Suppressor macrophage treated with lipopolysaccharide for 4 hours (primary cell): ENCODE measurements at places on chromosomes 11 and 22.

- no peak for DNase-seq
Measured at GRCh38 chr11:9617940-9618339, 44.5 kb downstream of the WEE1 start.

DNA sequence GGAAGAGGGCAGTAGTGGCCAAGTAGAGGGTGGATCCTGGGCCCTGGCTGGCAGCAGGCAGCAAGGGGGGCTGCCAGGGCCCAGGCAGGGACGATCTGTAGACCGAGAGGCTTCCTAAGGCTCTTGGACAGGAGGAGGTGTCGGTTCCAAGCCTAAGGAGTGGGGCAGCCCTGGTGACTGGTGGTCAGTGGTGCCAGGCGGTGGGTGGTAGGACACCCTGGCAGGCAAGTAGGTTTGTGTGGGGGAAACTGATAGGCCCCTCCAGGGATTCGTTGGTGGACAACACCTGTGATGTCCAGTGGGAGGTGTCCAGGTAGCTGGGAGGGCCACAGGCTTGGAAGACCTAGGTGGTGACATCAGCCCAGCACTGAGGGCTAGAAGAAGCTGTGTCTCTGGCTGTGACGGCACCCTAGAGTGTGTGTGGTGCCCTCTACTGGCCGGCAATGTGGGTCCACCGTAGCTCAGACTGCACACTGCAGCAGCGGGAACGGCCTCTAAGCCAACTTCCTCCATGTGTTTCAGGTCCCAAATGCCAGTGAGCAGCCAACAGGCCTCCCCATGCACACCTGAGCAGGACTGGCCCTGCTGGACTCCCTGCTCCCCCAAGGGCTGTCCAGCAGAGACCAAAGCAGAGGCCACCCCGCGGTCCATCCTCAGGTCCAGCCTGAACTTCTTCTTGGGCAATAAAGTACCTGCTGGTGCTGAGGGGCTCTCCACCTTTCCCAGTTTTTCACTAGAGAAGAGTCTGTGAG is 9.4 kb upstream of the SAMM50 start:
- DNase-seq, result peak; percentile 82

DNA sequence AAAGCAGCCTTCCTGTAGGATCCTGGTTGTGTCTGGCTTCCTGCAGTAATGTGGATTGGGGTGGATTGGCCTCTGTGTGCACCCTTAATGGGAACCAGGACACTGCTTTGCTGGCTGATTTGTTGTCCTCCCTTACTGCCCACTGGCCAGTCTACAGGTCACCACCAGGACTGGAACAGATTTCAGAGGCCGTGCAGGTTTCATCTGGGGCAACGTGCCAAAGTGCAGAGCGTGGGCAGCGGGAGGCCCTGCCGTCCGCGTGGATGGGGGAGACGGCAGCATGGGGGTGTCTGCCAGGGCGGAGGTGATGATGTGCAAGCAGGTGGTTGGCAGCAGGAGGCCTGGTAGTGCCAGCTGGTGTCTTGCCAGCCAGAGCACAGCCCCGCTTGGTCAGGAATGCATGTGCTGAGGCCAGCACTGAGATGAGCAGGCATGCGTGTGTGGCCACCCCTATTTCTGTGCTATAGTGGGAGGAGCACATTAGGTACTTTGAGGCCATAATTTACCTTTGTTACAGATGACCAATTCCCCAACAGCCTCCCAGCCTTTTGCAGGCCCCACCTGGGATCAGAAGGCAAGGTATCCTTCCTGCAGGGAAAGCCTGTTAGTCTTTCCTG is 24.3 kb downstream of the BCR start:
- DNase-seq, result no peak

GRCh38 chr11:30446520-30446919 is 123.6 kb downstream of the ARL14EP start:
- no peak for DNase-seq

DNA sequence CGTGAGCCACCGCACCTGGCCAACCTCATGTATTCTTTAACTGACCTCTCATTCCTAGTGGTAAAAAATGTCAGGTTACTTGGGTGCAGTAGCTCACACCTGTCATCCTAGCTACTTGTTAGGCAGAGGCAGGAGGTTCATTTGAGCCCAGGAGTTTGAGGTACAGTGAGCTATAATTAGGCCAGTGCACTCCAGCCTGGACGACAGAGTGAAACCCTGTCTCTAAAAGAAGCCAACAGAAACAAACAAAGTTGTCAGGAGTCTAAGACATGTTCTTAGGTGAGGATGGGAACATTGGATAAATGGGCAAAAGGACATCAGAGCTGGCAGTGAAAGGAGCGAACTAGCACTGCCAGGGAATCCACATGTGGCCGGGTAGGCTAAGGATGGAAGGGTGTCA is 18.1 kb downstream of the MADD start:
- no peak for DNase-seq

GRCh38 chr11:86523738-86524619 is 148.4 kb downstream of the ME3 start:
- DNase-seq, result no peak

DNA sequence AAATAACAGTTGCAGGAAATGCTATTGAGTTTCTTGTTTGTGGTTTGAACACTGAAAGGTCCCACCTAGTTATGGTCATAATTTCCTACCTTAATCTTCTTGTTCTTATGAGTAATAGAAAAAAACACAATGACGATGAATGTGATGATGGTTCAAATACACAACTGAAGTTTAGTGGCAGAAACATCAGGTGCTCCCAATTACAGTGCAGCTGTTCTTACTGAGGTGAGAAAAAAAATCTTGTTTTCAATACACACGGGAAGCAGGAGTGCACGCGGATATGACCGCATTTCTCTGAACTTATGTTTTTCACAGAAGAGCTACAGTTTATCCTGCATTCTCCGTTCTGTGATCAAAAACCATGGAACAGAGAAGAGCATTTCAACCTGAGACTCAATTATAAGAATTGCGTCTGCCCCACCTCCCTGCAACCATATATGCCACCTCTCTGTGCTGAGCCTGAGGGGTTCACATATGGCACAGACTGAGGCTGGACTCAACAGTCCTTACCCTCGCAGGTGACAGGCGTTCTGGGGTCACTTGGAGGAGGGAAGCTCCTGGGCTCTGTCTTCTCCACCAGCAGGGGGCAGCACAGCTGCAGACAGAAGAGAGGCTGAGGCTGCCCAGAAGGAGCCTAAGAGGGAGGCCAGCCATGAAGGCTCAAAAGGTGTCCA is 99.7 kb upstream of the IGLL5 start:
- peak; percentile 85 for DNase-seq

DNA sequence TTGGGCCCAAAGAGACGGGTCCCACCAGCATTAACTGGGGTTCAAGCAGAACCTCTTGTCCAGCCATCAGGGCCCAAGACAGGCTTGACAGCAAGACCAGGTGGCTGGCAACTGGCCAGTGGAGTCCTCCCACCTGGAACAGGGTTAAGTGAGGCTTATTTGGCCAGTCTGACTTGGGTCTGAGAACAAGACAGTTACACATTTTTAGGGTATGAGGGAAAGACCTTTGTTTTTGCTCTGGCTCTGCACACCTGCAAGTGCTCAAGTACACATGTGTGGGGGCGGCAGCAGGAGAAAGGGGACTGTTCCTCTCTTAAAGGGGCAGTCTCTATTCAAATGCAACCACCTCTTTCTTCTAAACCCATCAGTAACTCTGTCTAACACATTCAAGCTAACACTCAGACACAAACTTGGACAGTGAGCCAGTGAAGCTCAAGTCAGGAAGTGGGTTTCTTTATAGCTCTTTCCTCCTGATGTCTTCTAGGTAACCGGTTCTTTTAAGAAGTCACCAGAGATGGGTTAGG is 116.2 kb downstream of the ETS1 start:
- no peak for DNase-seq

GRCh38 chr11:100905684-100906083 is 218.6 kb downstream of the ARHGAP42 start:
- no peak for DNase-seq

DNA sequence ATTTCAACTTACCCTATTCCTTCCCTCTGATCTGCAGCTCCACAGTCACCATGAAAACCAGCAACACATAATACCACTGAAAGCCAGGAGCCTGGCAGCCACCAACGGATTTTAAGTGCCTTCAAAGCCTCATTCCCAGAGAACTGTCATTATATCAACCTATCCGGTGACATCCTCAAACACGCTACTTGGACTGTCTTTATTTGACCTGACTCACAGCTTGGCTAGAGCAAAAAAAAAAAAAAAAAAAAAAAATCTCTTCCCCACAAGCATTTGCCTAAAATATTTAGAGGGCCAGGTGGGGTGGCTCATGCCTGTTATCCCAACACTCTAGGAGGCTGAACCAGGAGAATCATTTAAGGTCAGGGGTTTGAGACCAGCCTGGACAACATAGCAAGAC is 32.4 kb upstream of the ARHGAP32 start:
- no peak for DNase-seq

GRCh38 chr22:20783844-20784723 is 10.2 kb downstream of the SERPIND1 start:
- DNase-seq, result peak; percentile 62

- DNase-seq, result no peak
Measured at GRCh38 chr11:37657645-37658044, 1059.6 kb upstream of the RAG2 start.

DNA sequence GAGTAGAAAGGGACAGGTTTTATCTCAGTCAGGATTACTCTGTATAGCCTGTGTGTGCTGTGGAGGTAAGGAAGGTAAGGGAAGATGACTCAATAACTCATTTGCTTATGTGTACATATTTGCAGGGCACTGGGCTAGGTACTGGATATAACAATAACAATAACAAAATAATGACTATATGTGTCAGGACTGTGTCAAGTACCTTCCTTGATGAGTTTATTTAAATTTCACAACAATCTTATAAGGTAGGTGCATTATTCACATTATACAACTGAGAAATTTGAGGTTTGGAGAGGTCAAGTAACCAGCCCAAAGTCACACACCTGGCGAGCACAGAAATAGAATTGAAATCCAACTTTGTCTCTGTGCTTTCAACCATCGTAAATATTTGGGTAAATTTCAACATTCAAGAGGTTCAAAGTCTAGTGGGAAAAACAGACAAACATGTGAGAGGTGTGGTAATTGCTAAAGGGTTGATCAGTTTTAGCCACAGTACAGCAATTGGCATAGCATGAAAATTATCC is 131.8 kb downstream of the APIP start:
- DNase-seq, result no peak

GRCh38 chr11:47271961-47272661 is 2.2 kb downstream of the MADD start:
- DNase-seq, result no peak

- no peak for DNase-seq
Measured at GRCh38 chr11:87358461-87358860, 320.7 kb downstream of the TMEM135 start.

DNA sequence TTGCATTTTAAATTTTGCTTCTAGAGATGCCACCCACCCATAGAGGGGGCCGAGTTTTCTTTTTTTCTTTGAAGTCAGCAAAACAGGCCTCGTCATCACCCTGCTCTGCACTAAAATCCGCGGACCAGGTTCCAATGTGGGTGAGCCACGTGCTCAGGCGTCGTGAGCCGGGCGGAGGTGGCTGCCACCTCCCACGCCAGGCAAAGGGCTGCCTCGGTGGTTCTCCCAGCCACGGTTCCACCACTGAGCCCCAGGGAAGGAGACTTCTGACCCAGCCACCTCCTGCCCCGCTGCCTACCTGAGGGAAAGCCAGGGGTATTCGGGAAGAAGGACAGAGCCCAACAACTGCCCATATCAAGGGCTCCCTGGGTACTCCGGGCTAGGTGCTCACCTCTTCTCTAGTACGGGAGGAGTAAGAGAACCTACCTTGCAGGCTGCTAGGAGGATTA is 45.3 kb downstream of the MN1 start:
- no peak for DNase-seq

- no peak for DNase-seq
Measured at GRCh38 chr11:2293531-2293971, 8.2 kb downstream of the C11orf21 start.

DNA sequence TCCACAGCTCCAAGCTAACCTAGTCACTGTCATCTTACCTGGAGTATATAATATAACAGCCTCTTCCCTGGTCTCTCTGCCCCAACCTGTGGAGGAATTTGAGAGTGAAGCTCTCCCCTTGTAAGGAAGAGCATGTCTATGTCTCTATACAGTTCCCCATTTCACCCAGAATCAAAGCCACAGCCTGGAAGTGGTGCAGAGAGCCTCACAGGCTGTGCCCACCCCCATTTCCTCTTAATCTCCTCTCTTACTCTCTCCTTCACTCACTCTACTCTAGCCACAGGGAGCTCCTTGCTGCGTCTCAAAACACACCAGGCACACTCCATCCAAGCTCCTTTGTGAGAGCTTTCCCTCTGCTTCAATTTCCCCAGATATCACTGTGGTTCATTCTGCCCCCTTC is 302.5 kb upstream of the ISX start:
- no peak for DNase-seq

GRCh38 chr11:19536131-19536530 is 176.5 kb upstream of the NAV2 start:
- DNase-seq, result no peak

DNA sequence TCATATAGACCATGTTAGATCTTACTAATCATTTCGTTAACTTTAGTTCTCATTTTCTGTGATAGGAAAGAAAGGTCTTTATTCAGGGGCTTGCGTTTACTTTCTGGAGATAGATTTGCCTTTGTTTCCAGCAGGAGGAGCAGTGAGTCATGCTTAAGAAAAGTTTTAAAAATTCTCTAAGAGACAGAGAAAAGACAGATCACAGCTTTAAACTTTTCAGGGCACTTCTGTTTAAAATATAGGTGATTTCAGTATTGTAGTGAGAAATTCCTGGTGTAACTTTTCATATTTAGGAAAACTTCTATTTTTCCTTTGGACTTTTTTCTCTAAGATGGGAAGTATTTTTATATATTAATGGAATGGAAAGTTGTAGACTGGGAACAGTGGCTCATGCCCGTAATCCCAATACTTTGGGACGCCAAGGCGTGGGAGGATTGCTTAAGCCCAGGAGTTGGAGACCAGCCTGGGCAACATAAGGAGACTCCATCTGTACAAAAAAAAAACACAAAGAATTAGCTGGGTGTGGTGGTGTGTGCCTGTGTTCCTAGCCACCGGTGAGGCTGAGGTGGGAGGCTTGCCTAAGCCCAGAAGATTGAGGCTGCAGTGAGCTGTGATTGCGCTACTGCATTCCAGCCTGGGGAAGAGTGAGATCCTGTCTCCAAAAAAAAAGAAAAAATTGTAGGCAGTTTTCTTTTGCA is 60.3 kb downstream of the ATXN10 start:
- no peak for DNase-seq
